Ovary (tissue), 10 donors: ENCODE measurements at places on chromosomes 1 and 21. TPM values are rescaled to one million over a fixed set of nuclear protein-coding genes. Genes with fewer than 3 reads are reported as not detected.

The LCA5L gene
- 1.2 TPM for total RNA-seq

The FLG2 gene
- total RNA-seq: not detected

GRCh38 chr21:16794950-16795349, 717.9 kb upstream of the CXADR start:
- DNase-seq: peak; percentile 61

GRCh38 chr1:24409535-24409934, 4.0 kb downstream of the STPG1 start:
- DNase-seq: no peak

GRCh38 chr1:247291833-247292561, 36.1 kb downstream of the VN1R5 start:
- no peak for DNase-seq

- peak; percentile 23 for DNase-seq
Observed at GRCh38 chr1:31795801-31796621, 19.8 kb downstream of the SPOCD1 start.
